Ascending aorta (tissue), 2 donors: ENCODE measurements at places on chromosomes 7 and 10. TPM values are rescaled to one million over a fixed set of nuclear protein-coding genes. Genes with fewer than 3 reads are reported as not detected.

DNA sequence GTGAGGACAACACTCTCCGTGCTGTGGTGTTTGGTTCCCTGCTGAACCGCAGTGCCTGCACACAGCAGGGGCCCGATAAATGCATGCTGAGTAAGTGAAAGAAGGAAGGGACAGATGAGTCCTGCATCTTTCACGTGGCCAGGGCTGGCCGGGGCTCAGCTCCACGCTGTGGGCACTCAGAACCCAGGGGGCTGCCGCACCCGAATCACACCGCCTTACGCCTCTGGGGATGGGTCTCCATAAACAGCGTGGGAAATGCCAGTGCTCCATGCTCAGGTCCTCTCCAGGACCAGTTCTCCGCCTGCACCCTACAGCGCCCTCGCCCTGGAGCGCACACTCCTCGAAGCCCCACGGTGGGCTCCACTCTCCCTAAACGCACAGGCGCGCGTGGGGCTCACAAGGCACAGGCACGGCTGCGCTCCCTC lies 38.1 kb downstream of the RASGEF1A start:
- DNase-seq = peak; percentile 7

The AKR1C8 gene
- not detected for total RNA-seq

The CDK13 gene
- total RNA-seq = 68.6 TPM

GRCh38 chr7:69780379-69780778 lies 182.1 kb downstream of the AUTS2 start:
- DNase-seq = no peak

The TAF6 gene
- 103 TPM for total RNA-seq

GRCh38 chr7:108103558-108104298 lies 26.4 kb downstream of the LAMB4 start:
- no peak for DNase-seq

- DNase-seq = peak; percentile 74
Measured at GRCh38 chr7:105014693-105015389, 836 bp downstream of the KMT2E start.

DNA sequence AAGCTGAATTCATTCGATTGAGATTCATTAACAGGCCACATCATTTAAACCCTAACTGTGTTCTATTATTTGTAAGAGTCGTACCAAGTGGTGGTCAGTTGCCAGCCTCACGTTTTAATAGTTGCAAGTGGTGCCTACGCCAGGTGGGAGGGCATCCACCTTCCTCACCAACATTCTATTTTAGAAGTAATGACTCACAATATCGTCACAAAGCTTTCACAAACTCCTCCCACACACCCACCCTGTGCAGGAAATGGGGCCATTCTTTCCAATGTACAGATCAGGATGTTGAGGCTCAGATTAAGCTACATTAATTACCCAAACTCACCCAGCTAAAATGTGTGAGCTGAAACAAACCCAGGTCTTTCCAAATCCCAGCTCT lies 77.3 kb upstream of the SAMD8 start:
- no peak for DNase-seq

The CALHM3 gene
- not detected for total RNA-seq

DNA sequence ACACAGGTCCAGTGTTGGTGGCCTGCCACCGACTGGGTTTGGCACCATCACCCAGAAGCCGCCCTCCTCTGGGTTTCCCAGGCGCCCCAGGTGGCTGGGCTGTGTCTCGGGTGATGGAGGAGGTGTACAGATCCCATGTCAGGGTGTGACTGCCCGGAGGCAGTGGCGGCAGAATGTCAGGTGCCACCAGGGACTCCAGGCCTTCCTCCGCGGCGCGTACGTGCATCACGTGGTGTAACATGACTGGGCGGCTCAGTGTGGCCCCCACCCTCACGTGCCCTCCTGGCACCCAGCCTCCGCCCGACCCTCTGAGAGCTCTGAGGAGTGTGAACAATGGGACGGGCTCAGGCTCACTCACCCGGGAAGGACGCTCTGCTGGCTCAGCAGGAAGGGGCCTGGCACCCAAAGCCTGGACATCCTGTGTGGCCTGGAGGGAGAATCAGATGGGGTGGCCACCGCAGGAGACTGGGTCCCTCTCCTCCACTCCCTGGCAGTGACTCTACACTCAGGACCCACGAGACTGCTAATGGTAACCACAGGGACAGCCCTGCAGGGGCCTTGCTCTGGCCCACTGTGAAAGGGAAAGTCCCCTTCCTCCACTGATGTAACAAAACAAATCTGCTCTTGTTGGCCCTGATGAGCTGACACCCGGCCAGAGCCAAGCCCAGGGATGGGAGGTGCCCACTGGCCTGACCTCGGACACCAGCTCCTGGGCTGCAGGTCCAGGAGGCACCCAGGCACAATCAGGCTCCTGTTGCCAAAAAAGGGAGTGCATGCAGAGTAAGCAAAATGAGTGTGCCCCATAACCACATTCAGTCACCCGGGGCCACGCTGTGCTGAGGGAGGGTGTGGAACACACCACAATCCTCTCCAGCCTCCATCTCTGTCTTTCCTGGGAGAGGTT lies 164.8 kb downstream of the PRKAG2 start:
- DNase-seq = no peak

DNA sequence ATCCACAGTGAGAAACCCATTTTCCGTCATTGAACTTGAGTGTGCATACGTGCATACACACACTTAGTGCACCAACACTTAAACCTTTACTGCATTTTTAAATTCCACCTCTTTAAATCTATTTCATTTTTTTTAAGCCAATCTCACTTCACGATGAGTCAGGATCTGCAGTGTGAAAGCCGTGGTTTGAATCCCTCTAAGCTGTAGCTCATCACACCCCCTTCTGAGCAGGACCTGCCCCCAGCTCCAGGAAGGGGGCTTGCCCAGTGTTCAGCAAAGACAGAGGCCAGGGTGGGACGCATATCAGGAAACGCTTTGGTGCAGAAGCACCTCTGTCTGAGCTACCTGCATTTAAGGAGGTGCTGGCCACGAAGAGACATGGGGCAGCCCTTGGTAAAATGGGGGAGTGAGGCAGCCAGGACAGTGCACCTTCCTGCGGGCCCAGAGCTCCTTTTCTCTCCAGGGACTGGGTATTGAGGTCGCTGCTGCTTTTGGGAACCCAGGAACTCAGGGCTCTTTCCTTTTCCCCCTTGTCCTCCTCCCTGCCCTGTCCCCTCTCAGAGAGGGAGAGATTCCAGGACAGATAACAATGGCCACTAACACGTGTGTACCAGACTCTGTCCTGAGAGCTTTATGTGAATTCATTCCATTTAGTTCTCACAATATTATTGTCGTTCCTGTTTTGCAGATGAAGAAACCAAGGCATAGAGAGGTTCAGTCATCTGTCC lies 21.7 kb downstream of the ZNF316 start:
- DNase-seq = no peak
